ENCODE measurements at places on chromosomes 2 and 18.

DNA sequence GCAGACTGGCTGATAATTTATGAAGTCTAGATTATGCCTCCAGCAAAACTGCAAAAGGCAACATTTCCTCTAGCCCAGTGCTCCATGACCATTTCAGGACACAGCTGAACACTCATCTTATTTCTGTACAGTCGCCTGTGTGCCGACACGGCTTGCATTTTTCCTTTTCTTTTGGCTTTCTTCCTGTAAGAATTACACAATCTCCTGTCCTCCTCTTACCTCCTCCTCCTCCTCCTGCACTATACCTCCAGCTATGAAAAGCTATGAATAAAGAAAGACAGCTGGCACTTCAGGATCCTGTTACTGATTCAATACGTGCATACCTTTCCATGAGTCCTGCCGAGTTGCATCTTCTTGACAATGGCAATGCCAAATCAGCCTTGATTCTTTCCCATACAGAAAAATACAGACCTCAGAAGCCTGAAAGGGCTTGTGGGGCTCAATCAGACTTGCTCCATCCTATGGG, 32.2 kb upstream of the TRIB2 start:
- DNase-seq, result no peak

GRCh38 chr2:10169581-10169980, 47.0 kb downstream of the RRM2 start:
- DNase-seq, result no peak

- no peak for DNase-seq
Measured at GRCh38 chr2:101558740-101559525, 84.0 kb upstream of the RFX8 start.

DNA sequence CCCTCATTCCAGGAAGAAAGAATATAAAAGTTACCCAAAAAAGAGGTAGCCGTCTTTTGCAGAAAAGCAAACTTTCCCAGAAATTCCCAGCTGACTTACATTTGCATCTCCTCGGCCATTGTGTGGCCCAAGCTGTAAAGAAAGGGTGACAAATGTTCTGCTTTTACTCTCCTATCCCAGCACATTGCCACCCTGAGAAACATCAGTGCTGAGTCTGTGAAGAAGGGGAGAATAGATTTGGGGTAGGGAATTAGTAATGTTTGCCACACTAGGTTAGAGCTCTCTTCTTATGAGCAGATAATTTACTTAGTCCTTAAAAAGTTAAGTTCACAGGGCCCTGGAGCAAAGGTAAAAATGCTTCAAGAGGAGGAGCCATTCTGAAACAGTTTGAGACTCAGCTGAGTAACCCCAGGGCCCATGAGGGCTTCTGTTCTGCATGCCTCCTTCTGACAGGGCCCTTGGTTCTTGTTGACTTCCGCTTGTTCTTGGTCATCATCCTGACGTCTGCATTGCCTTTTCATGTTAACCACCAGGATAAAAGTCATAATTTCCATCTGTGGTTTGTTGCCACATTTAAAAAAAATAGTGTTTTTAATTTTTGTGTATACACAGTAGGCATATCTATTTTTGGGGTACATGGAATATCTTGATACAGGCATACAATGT, 550.7 kb downstream of the RNF144A start:
- DNase-seq, result no peak

DNA sequence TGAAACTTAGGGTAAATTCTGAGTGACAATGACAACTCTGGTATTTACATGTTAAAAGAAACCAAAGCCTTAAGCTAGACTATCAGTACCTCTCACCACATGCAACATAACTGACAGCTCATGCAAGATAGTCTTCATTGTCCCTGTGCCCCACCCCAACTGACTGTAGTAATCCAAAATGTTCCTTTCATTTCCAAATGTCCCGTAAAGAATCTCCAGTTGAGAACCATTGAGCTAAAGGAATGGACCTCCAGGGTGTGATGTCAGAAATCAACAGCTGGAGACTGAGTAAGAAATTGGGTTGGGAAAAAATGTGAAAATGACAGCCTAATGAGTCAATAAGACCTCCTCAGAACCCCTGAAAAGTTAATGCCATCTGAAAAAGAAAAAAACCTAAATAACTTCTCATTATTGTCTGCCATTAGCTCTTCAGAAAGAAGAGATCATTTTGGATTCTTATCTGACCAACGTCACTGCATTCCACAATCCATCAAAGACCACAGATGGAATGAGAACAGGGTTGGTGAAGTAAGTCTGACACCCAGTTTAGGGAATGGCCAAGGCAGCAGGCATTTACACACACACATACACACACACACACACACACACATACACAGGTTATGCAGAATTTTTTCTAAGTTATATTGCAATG, 51.7 kb upstream of the ACVR2A start:
- no peak for DNase-seq

DNA sequence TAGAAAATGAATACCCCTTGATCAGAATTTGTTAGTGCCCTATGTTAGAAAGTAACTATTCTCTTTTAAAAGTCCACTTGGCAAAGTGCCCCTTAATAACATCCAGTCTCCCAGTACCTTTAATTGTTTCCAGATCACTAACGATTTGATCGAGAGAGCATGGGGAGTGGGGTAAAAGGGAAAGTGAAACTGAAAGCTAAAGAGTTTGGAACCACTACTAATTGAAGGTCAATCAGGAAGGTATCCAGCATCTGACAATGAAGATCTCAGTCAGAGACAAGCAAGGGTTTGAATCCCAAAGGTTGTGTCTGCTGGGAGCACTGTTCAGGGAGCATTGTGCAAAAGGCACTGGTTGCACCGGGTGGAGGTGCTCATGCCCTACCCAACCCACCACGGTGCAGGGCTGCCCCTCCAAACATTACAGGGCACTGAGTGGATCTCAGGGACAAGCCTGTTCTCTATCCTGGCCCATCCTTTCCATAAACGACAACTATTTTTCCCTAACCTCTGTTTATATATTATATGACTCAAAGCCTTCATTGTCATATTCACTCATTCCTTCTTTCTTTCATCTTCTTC, 14.6 kb upstream of the RIT2 start:
- DNase-seq, result peak; percentile 68

GRCh38 chr2:136384531-136385303, 266.8 kb upstream of the CXCR4 start:
- DNase-seq, result peak; percentile 57

DNA sequence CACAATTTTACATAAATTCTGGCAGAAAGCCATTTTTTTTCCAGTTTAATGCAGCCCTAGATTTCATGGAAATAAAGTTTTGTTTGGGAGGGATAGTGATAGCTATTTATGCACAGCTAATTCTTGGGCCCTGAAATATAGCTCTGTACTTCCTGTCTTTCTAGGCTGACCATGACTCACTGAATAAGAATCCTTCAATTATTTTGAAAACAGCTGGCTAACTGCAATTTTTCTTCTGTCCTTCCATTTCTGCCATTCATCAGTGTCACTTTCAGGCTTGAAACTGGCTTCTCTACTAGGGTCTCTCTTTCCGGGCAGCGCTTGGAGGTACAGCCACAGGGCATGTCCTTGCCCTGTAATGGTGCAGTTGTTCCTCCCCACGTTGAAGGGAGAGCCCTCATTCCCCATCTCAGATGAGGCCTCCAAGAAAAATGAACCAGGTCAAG, 97.1 kb upstream of the TMEM178A start:
- DNase-seq, result no peak

GRCh38 chr2:237732070-237732469, 66.5 kb upstream of the RBM44 start:
- no peak for DNase-seq

DNA sequence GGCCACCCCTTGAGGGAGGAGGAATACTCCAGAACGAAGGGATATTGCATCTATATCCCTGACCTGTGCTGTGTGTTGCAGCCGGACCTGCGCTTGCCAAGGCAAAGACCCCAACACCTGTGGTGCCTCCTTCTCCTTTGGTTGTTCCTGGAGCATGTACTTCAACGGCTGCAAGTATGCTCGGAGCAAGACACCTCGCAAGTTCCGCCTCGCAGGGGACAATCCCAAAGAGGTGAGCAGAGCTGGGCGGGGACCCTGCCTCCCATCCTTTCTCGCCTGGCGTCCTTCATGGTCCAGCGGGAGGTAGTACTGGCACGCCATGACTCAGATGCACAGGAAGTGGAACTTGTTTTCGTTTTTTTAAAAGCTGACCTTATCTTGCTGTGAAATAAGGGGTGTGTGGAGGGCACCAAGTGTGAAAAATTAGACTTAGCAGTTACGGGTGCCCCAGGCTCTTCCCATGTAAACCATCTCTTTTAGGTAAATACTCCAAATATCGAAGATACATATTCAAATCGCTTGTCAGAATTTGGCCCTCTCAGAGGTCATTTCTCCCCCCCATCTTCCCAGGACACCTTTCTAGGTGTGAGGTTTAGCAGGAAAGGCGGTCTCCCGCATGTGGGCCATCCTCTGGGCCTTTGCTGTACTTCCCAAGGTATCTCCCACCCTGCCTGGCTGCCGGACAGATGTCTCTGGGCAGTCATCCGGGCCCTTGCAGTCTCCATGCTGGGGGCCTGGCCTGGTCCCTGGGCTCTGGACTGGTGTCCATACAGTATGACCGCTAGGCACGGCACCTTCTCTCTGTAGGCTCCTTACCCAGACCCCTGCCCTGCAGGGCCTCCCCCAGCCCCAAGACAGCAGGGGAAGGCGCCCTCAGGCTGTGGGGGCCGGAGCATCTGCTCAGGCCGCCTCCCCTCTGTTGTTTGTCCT, 57.6 kb downstream of the BOLA3 start:
- no peak for DNase-seq

GRCh38 chr2:129069875-129070594, 751.4 kb upstream of the HS6ST1 start:
- no peak for DNase-seq

All from NCI-H1105 treated with DMSO at 0.1 percent for 48 hours (cell line).